ENCODE measurements at places on chromosomes 16 and 17.
A peak's percentile ranks its signal among the peaks of the same experiment; 100 is the strongest.

- no peak overlapping the region for H3K27ac ChIP-seq
- DNase-seq: no peak
- H3K4me3 ChIP-seq: no peak overlapping the region
- H3K36me3 ChIP-seq: no peaks in the 10 kb centered on the region
- H3K27me3 ChIP-seq: no peaks in the 10 kb centered on the region
Measured at GRCh38 chr17:73888862-73889261, 244.6 kb upstream of the SDK2 start.

DNA sequence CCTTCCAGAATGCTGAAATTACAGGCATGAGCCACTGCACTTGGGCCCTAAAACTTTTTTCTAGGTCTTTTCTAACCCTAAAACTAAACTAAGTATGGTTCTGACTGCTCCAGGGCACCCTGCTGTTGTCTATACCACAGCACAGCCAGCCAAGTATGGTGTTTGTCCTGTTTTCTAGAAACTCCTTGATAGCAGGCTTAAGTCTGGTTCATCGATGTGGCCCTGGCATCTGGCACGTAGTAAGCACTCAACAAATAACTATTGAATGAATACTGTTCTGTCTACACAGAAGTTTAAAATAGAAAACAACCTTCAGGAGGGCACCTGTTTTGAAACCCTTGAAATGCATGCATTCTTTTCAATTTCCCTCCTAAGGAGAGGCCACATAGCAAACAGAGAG lies 44.5 kb upstream of the AKAP1 start:
- H3K36me3 ChIP-seq: no peaks in the 10 kb centered on the region
- H3K4me3 ChIP-seq: no peak overlapping the region
- H3K4me1 ChIP-seq: peaks cover 8% of the 10 kb centered on the region
- no peak overlapping the region for H3K27ac ChIP-seq

GRCh38 chr17:13562271-13562800 lies 39.4 kb downstream of the HS3ST3A1 start:
- no peaks in the 10 kb centered on the region for H3K36me3 ChIP-seq
- H3K4me1 ChIP-seq: no peaks in the 10 kb centered on the region
- no peak overlapping the region for H3K27ac ChIP-seq
- no peak for DNase-seq

DNA sequence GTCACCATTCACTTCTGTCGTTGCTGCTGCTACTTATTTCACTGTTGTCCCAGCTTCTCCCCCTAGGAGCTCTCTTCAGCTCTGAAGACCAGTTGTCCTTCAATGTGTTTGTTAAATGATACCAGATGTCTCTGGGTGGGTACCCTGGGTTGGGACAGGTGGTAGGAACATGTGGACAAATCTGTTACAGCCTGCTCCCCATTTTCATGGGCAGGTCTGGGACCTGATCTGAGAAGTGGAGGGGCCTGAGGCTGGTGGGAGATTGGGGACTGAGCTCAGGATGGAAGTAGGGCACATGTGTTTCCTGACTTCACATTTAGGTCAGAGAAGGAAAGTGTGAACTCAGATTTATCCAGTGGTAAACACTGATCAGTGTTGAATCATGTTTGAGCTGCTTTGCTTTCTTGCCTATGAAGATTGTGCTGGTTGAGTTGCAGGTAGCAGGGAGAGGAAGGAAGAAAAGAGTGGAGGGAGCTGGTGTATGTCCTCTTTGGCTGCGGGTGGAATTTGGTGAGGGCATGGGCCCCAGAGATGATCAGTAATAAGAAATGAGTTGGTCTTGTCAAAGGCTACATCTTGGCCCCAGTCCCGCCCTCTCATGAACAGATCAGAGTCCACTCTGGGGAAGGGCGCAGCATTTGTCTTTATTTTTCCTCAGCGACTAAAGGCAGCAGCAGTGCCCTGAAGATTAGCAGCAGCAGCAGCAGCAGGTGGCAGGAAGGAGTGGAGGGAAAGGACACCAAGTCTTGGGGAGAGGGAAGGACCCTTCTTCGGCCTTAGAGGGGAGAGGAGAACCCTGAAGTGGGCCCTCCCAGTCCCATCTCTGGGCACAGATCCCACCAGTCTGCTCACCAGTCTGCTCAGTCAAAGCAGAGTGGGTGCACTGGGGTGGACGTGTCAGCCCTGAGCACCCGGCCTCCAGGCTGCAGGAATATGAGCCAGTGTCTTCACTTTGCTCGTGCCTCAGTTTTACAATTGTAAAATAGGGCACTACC lies 6.1 kb upstream of the EFTUD2 start:
- H3K4me1 ChIP-seq: no peaks in the 10 kb centered on the region
- no peaks in the 10 kb centered on the region for H3K27me3 ChIP-seq
- no peak for DNase-seq
- no peaks in the 10 kb centered on the region for H3K36me3 ChIP-seq
- no peak overlapping the region for H3K27ac ChIP-seq

DNA sequence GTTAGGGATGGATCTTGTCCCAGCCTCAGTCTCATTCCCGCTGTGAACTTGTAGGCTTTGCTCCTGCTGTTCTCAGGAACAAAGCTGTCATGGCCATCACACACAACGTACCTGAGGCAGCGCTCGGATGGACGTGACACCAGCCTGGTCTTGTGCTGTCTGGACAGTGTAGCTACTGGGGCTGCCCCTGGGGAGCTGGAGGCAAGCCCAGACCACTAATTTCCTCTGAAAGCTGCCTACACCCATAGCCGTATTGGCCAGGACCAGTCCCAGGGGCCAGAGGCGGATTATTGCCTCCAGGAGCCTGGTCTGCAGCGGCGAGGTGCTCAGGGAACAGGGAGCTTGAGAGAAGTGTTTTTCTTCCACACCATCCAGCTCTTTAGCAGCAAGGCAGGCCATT lies 11.7 kb downstream of the ZNHIT3 start:
- no peaks in the 10 kb centered on the region for H3K4me1 ChIP-seq
- H3K27me3 ChIP-seq: no peaks in the 10 kb centered on the region
- no peak overlapping the region for H3K27ac ChIP-seq
- H3K4me3 ChIP-seq: no peak overlapping the region
- H3K36me3 ChIP-seq: no peaks in the 10 kb centered on the region
- no peak for DNase-seq

DNA sequence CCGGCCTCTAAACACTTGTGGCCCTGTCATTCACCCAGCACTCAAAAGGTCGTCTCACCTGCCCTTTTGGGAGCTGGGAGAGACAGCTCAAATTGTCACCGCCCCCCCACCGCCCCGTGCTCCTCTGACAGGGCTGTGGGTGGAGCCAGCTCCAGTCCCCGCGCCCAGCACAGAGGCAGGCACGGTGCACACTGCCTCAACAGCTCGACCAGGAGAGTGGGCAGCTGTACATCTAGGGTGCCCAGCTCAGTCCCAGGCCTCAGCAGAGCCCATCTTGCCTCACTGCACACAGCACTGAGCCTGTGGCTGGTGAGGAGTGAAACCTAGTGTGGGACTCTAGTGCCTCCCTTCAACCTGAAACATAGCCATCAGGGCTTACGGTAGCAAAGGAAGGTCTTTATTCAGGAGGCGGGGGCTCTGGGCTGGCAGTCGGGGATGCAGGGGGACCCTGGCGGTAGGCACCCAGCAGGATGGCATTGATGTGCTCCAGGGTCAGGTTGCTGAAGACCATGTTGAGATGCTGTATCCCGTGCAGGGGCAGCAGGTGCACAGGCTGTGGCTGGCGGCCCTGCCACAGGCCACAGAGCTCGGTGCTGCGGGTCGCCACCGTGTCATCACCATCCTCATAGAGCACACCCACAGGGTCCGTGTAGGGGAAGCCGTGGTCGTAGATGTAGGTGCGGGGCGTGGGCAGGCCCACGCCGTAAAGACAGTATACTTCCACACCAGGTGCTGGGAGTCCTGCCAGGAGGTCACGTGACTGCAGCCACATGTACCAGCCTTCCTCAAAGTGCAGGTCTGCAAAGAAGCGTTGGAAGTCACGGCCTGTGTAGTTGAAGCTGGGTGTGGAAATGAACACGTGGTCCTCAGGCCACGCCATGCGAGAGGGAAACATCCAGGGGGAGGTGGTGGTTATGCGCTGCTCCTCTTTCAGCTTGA lies 3.1 kb upstream of the PSMB10 start:
- peak; percentile 75 for DNase-seq
- no peaks in the 10 kb centered on the region for H3K4me1 ChIP-seq
- H3K36me3 ChIP-seq: peaks cover 6% of the 10 kb centered on the region
- no peaks in the 10 kb centered on the region for H3K27me3 ChIP-seq

- no peaks in the 10 kb centered on the region for H3K4me1 ChIP-seq
- no peaks in the 10 kb centered on the region for H3K27me3 ChIP-seq
- DNase-seq: no peak
Measured at GRCh38 chr17:5780476-5780875, 196.2 kb upstream of the NLRP1 start.

GRCh38 chr17:19781488-19782458 lies 33.7 kb upstream of the ALDH3A1 start:
- H3K27ac ChIP-seq: no peak overlapping the region
- no peak overlapping the region for H3K4me3 ChIP-seq
- no peaks in the 10 kb centered on the region for H3K4me1 ChIP-seq
- H3K36me3 ChIP-seq: peaks cover 2% of the 10 kb centered on the region
- H3K27me3 ChIP-seq: no peaks in the 10 kb centered on the region

DNA sequence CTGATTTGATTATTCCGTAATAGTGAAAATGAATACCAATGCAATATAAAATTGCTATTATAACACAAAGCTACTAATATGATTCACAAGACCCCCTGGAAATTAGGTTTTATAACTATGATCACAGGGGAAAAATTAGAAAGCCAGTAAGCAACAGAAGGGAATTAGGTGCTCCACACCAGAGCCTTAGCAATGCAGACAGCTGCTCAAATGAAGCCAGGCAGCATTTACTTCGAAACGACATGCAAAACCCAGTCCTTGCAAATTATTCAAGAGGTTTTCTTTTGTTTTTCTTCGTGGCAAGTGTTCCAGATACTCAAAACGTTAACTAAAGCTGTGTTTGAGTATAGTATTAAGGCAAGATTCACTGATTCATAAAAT lies 47.9 kb downstream of the TOX3 start:
- DNase-seq: no peak
- H3K4me1 ChIP-seq: peaks cover 24% of the 10 kb centered on the region
- H3K27ac ChIP-seq: no peak overlapping the region
- no peak overlapping the region for H3K4me3 ChIP-seq
- no peaks in the 10 kb centered on the region for H3K36me3 ChIP-seq

DNA sequence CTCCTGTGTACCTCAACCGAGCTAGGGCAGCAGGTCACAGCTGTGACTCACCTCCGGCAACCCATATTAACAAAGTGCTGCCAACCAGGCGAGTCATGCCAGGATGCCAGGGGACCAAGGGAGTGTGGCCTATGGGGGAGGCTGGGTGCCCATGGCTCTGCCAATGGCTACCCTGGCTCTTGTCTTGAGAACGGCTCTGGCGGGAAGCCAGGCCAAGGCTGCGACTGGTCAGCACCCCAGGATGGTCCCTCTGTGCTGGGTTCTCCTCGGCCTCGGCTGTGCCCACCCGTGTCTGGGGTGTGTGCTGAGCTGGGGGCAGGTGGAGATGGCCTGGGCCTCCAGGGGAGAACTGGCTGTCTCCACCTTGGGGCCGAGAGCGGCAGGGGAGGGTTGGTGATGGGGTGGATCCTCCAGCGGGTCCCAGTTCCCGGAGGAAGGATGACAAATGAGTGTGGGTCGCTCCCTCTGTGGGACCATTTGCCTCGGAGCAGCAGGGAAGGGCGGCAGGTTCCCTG lies 75.8 kb downstream of the MRC2 start:
- no peaks in the 10 kb centered on the region for H3K27me3 ChIP-seq
- H3K36me3 ChIP-seq: no peaks in the 10 kb centered on the region
- no peak overlapping the region for H3K4me3 ChIP-seq
- no peaks in the 10 kb centered on the region for H3K4me1 ChIP-seq

- no peak for DNase-seq
- no peak overlapping the region for H3K27ac ChIP-seq
- peaks cover 29% of the 10 kb centered on the region for H3K4me1 ChIP-seq
- no peak overlapping the region for H3K4me3 ChIP-seq
- no peaks in the 10 kb centered on the region for H3K36me3 ChIP-seq
Measured at GRCh38 chr16:73059779-73060615, 12.1 kb upstream of the ZFHX3 start.

- H3K27me3 ChIP-seq: no peaks in the 10 kb centered on the region
- peaks cover 5% of the 10 kb centered on the region for H3K4me1 ChIP-seq
- DNase-seq: peak; percentile 79
- peak overlapping the region; percentile 94 for H3K27ac ChIP-seq
- no peaks in the 10 kb centered on the region for H3K36me3 ChIP-seq
Measured at GRCh38 chr17:35088356-35088880, 24.9 kb upstream of the RFFL start.

DNA sequence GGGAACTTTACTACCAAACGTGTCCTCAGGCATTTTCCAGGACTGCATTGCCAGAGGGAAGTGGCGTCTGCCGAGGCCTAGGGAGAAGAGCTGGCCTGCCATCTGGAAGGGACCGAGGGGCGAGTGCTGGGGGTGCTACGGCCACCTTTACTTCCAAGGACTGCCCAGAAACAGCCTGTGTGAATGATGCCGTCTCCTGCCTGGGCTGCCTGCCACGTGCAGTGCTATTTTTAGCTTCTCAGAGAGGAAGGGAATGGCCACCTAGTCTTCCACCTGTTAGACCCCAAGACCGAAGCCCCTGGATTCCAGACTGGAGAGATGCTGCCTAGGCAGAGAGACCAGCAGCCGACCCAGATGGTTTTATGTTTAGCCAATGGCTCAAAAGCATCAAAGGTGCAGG lies 57.2 kb downstream of the VAC14 start:
- peaks cover 17% of the 10 kb centered on the region for H3K4me1 ChIP-seq
- H3K27ac ChIP-seq: no peak overlapping the region
- no peaks in the 10 kb centered on the region for H3K36me3 ChIP-seq
- H3K4me3 ChIP-seq: no peak overlapping the region
- peak; percentile 34 for DNase-seq
- no peaks in the 10 kb centered on the region for H3K27me3 ChIP-seq

DNA sequence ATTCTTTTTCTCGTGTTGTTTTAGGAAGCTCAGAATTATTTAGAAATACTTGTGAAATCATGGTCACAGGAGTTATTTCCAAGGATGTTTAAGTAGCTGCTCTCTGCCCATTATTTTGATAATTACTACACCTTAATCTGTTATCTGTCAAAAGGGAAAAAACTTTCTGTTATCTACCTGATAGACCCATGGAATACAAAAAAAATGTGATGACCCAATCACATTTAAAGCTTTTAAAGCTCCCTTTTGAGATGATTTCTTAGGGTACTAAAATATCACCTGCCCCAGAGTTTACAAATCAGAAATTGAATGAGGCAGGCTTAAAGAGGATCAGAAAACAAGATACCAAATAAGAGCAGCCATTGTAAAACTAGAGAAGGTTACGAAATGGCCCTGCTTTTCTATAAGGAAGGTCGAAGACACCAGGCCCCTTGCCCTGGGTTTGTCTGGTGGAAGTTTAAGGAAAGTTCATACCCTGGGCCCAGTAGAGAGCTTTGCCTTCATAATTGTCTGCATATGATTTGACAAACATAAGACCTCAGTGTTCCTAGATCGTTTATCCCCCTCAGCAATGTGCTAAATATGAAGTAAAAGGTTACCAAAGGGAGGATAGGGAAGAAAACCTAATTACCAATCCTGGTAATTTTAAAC lies 149.9 kb upstream of the TBX2 start:
- H3K27ac ChIP-seq: no peak overlapping the region
- H3K27me3 ChIP-seq: no peaks in the 10 kb centered on the region
- H3K4me1 ChIP-seq: peaks cover 8% of the 10 kb centered on the region
- H3K4me3 ChIP-seq: no peak overlapping the region
- no peak for DNase-seq
- H3K36me3 ChIP-seq: no peaks in the 10 kb centered on the region

GRCh38 chr17:34741967-34742366 lies 162.6 kb downstream of the TMEM132E start:
- no peaks in the 10 kb centered on the region for H3K27me3 ChIP-seq
- no peak overlapping the region for H3K27ac ChIP-seq
- H3K4me3 ChIP-seq: no peak overlapping the region
